Right lobe of liver (tissue), 6 donors: ENCODE measurements at places on chromosomes 4 and X. TPM values are rescaled to one million over a fixed set of nuclear protein-coding genes. Genes with fewer than 3 reads are reported as not detected.

Gene HSFX4
- not detected for total RNA-seq

Gene ZCCHC4
- total RNA-seq, result 6.1 TPM

Gene DCX
- total RNA-seq, result not detected

Gene KLB
- 17.6 TPM for total RNA-seq

Gene SRP72
- total RNA-seq, result 41.5 TPM

Gene AKAP4
- total RNA-seq, result not detected

Gene NUDT11
- total RNA-seq, result not detected

Gene CT45A10
- total RNA-seq, result not detected

Gene TMEM150C
- total RNA-seq, result 7.6 TPM

- no peak for DNase-seq
Observed at GRCh38 chr4:24067367-24068193, 177.7 kb upstream of the PPARGC1A start.

DNA sequence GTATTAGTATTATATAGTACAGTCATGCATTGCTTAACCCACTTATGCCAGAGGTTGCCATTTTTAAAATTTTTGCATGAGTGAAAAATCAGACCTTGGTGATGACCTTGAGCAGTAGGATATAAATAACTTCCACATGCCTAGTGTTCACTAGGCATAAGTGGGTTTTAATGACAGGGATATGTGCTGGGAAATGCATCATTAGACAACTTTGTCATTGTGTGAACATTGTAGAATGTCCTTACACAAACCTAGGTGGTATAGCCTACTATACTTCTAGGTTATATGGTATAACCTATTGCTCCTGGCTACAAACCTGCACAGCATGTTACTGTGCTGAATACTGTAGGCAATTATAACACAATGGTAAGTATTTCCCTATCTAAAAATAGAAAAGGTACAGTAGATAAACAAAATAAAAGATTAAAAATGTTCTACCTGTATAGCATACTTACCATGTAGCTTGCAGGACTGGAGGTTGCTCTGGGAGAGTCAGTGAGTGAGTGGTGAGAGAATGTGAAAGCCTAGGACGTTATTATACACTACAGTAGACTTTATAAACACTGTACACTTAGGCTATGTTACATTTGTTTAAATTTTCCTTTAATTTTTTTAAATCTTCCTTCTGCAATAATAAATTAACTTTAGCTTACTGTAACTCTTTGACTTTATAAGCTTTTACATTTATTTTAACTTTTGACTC lies 326.7 kb downstream of the ANK2 start:
- no peak for DNase-seq

DNA sequence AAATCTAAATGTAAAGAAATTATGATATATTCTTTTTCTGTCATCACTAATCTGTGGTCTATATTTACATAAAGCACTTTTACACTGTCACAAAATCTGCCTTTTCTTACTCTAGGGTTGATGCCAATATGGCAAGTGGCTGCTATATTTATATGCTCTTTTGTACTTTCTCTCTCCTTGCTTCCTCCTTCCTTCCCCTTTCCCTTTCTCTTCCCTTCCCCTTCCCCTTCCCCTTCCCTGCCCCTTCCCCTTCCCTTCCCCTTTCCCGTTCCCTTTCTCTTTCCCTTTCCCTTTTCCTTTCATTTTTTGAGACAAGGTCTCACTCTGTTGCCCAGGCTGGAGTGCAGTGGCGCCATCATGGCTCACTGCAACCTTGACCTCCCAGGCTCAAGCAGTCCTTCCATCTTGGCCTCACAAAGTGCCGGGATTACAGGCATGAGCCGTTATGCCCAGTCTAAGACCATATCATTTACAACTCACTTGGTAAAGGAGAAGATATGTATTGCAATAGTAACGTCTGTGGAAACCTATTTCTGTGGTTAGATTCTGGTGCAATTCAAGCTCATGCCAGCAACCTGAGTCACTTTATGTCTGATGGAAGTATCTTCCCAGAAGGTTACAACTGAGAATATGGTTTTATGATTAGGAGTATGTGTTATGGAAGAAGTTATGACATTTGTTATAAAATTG lies 13.9 kb upstream of the PLAC8 start:
- DNase-seq, result no peak

DNA sequence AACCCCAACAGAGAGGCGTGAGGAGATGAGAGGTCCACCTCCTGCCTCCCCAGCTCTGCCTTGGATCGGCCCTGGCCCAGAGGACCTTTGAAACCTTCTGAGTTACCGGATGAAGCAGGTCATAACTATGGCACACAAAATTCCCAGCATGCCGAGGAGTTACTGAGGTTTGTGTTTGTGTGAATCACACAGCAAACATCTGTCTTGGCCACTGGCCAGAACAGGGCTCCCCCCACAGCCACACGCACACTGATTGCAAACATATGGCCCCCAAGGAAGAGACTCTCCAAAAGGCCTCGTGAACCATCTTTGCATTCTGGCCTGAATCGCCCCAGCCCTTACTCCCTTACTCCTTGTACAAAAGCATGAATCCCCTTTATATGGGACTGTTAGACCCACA lies 18.9 kb downstream of the RPS4X start:
- no peak for DNase-seq

DNA sequence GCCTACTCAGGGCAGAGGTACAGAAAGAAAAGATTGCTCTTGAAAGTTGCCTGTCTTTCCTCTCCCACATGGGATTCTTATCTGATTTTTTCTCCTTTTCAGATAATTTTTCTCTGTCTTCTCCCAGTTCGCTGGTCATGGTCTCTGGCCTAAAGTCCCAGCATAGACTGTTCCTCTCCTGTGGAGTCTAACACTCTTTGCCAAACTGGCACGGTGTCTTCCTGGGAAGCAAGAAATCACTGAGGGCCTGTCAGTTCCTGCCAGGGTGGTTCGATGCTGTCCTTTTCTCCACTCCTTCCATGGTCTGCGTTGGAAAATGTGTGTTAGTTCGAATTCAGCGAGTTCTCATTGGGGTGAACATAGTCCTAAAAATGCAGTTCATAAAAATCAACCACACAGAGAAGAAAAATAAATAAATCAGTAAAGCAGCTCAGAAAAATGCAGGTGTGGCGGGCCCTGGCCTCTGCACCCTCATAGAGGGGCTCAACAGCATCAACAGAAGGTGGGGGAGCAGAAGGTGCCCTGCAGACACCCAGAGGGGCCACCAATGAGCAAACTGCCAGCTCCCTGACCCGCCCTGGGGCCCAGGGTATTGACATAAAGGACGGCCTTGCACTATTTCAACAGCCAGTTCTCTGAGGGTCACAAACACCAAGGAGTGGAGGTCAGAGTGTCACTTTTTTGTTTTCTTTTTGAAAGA lies 2.1 kb downstream of the RGN start:
- DNase-seq, result peak; percentile 81

DNA sequence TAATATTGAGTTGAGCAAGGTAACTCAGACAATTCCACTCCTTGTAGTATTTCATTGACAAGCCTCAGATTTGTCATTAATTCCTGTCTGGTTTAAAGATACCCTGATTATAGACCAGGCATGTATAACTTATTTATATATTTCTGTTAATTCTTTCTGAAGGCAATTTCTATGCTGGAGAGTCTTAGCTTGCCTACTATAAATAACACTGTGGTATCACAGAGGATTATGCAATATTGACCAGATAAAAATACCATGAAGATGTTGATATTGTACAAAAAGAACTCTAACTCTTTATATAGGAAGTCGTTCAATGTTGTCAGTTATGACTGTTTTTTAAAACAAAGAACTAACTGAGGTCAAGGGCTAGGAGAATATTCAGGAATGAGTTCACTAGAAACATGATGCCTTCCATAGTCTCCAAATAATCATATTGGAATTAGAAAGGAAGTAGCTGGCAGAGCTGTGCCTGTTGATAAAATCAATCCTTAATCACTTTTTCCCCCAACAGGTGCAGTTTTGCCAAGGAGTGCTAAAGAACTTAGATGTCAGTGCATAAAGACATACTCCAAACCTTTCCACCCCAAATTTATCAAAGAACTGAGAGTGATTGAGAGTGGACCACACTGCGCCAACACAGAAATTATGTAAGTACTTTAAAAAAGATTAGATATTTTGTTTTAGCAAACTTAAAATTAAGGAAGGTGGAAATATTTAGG lies 821 bp downstream of the CXCL8 start:
- DNase-seq, result no peak

- peak; percentile 58 for DNase-seq
Observed at GRCh38 chrX:103063918-103064434, at the start of gene BEX1. Gene BEX1, minus strand, starts transcription at chrX:103064171. Its CDS starts 897 bp downstream, at chrX:103063274.

GRCh38 chr4:75179510-75179909 lies 246.6 kb downstream of the PARM1 start:
- no peak for DNase-seq

DNA sequence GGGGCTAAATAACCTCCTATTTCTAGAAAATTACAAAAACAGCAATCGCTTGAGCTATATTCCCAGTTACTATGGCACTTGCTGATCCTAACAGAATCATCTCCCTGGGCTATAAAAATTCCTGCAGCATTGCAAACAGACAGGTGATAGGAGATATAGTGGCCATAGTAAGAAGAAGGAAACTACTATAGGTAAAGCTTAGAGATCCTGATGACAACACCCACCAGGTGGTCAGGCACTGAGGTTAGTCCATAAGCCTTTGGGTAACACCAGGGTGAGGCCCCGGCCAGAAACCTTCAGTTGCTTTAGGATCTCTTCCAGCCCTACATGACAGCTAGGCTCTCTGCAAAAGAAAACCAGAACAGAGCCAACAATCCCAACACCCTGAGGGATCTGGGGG lies 197.9 kb upstream of the PPP1R2C start:
- no peak for DNase-seq

DNA sequence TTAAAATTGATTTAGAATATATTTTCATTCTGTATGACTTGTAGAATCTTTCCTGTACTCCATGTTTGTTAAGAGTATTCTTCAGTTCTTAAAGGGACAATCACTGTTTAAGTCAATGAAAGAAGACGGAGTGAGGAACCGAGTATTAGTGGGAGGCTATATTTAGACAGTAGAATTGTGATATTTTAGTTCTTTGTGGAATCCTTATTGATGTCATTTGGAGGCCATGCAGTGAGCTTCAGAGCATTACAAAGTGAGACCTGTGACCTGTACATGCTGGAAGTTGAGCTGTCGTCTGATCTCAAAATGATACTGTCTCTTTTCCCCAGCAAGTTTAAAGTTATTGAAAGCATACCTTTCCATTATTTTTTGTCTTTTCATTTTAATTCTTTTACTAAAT lies 394.7 kb downstream of the GALNTL6 start:
- no peak for DNase-seq

- no peak for DNase-seq
Observed at GRCh38 chrX:12672367-12673106, 118.7 kb upstream of the PRPS2 start.

- DNase-seq, result no peak
Observed at GRCh38 chrX:76148041-76148665, 24.7 kb upstream of the PBDC1 start.

GRCh38 chrX:125998432-125998831 lies 167.7 kb downstream of the DCAF12L2 start:
- no peak for DNase-seq

- DNase-seq, result no peak
Observed at GRCh38 chrX:73758250-73758649, 195.3 kb downstream of the CHIC1 start.

DNA sequence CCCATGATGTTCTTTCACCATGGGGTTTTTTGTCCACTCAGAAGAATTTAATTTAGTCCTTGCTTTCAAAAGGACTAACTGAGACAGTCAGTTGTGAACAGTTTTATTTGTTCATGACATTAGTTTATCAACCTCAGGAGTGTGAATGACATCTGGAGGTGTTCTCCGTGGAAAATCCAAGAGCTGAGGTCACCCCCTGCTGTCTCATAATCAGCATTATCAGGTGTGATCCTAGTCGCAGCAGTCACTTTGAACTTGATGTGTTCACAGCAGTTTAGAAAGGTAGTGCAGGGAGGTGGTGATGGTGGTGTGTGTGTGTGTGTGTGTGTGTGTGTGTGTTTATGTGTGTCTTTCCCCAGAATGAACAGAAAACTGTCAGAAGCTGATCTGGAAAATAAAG lies 1760.8 kb upstream of the PCDH10 start:
- no peak for DNase-seq

DNA sequence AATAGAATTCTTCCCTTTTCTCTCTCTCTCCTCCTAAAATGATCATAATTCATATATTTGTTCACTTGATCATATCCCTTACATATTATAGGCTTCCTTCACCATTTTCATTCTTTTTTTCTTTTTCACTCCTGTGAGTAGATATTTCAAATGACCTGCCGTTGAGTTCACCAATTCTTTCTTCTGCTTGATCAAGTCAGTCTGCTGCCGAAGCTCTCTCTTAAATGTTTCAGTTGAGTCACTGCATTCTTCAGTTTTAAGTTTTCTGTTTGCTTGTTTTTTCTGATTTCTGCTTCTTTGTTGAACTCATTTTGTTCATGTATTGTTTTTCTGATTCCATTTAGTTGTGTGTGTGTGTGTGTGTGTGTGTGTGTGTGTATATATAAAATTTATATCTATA lies 354.3 kb downstream of the GPAT3 start:
- DNase-seq, result no peak

DNA sequence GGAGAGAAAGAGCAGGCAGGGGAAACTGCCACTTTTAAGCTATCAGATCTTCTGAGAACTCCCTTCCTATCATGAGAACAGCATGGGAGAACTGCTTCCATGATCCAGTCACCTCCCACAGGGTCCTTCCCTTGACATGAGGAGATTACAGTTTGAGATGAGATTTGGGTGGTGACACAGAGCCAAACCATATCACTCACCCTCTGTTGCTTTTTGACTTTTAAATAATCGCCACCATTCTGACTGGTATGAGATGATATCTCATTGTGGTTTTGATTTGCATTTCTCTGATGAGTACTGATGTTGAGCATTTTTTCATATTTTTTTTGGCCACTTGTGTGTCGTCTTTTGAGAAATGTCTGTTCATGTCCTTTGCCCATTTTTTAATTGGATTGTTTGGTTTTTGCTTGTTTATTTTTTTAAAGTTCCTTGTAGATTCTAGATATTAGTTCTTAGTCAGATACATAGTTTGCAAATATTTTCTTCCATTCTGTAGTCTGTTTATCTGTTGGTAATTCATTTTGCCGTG lies 6.5 kb upstream of the PAQR3 start:
- DNase-seq, result no peak

GRCh38 chr4:188949596-188949995 lies 810.4 kb downstream of the TRIML1 start:
- no peak for DNase-seq

DNA sequence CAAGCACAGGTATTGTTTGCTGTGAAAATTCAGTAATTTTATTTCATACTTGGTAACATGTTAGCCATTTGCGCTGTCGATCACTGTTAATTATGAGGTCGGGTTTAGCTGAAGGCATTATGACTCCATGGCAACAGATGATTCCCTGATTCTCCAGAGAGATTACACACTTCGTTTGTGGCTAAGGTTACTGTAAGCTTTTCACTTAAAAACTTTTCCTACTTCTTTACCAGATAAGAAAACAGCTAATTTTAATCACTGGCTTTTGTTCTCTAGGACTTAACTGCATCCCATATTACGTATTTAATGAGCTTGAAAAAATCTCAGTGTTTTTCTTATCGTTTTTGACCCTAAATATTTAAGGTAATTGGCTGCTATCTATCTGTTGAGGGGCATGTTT lies 2.1 kb downstream of the GSTCD start:
- no peak for DNase-seq

- DNase-seq, result no peak
Observed at GRCh38 chr4:10781805-10782204, 97.2 kb upstream of the CLNK start.
